Brain (organoid and tissue), 16 donors: ENCODE measurements at places on chromosomes 11 and 22. TPM values are rescaled to one million over a fixed set of nuclear protein-coding genes. Genes with fewer than 3 reads are reported as not detected.

DNA sequence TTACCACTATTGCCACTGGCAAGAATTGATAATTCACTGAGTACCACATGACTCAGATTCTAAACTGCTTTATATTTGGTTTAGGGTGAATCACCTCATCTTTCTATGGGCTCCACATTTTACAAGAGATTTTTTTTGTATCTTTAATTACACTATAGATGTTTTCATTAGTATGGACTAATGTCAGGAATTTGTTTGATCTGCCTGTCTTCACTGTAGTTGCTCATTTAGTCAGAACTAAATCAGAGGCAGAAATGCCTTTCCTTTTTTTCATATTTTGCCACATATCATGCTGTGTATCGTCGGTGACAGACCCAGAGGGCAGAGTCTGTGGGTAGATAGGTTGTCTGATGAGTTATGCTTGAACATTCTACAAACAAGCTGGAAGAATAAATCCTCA, 524.1 kb downstream of the METTL15 start:
- no peak for DNase-seq

DNA sequence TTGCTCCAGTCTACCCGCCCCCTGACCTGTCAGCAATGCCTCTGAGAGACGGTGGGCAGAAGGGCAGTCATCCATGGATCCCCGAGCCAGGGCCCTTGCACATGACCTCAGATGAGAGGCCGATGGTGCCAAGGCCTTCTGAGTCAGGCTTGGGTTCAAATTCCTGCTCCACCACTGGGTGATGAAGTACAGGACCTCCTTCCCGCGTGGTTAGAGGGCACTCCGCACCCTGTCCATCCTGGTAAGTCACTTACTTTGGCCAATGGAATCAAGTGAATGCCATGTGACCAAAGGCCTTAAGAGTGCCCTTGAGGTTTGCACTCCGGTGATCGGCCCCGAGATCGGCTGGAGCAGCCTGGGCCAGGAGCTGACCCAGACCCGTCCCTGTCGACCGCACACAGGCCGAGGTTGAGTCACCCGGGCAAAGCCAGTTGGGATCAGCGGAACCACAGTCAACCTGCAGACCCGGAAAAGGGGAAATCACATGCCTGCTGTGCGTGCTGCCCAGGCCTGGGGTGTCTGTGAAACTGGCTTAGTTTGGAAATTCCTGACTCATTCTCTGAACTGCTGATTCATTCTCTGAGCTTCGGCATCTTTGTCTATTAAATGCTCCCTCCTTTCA, 48.9 kb downstream of the RTL6 start:
- no peak for DNase-seq

GRCh38 chr11:16365581-16366228, 9.4 kb upstream of the SOX6 start:
- peak; percentile 91 for DNase-seq

DNA sequence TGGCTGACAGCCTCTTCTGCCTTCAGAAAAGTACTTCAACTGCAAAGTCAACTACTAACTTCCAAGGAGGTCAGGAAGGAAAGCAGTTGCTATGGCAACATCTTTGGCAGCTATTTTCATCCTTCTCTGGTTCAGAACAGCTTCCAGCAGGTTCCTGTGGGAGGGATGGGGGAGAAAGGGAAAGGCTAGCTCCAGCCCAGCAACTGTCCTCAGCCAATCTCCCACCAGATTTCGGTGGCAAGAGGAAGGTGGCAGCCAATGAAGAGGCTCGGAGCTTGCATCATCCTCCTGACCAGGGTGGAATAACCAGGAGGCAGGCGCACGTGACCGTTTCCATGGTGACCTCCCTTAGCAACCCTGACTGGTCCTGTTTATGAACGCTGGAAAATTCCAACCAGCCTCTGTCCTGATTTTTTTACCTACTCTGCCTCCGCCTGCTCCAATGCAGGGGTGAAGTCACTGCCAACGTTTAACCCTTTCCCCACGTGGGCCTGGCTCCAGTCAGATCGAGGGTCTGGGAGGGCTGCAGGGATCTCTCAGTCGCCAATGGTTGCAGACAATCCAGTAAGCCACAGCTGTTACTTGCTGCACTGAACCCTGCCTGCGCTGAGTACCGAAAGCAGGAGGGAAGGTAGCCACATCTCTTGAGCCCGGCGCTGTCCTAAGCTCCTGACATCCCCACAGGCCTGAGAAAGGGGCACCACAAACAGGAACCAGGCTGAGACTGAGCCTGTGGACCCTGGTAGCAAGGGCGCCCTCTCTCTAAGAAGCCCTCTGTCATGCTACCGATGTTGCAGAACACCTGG, 11.2 kb upstream of the MALAT1 start:
- DNase-seq = peak; percentile 100

DNA sequence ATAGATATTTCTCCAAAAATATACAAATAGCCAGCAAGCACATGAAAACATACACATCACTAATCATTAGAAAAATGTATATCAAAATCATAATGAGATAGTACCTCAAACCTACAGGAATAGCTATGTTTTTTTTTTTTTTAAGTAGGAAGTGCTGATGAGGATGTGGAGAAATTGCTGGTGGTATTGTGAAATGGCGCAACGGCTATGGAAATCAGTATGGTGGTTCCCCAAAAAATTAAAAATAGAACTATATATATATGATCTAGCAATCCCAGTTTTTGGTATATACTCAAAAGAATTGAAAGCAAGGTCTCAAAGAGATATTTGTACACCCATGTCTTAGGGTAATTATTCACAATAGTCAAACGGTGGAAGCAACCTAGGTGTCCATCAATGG, 46.0 kb upstream of the HIPK3 start:
- DNase-seq = no peak

- no peak for DNase-seq
Measured at GRCh38 chr11:20530942-20531703, 68.3 kb upstream of the SLC6A5 start.

- no peak for DNase-seq
Measured at GRCh38 chr11:41282395-41282794, 177.1 kb downstream of the LRRC4C start.

DNA sequence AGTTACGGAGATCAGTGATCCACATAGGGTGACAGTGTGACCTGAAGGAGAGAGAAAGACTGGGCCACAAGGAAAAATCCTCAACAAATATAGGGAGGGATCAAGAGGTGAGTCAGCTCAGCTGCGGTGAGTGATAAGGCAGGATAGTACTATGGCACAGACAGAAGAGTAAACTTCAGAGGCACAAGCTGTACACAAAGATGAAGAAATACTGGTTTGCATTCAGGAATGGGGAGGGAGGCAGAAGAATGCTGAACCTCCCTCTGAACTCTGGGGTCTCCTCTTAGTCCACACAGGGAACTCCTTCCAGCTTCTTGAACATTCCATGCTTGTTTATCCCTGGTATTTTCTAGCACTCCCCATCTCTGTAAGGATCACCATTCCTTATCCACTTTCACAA, 162.7 kb downstream of the BARX2 start:
- no peak for DNase-seq

DNA sequence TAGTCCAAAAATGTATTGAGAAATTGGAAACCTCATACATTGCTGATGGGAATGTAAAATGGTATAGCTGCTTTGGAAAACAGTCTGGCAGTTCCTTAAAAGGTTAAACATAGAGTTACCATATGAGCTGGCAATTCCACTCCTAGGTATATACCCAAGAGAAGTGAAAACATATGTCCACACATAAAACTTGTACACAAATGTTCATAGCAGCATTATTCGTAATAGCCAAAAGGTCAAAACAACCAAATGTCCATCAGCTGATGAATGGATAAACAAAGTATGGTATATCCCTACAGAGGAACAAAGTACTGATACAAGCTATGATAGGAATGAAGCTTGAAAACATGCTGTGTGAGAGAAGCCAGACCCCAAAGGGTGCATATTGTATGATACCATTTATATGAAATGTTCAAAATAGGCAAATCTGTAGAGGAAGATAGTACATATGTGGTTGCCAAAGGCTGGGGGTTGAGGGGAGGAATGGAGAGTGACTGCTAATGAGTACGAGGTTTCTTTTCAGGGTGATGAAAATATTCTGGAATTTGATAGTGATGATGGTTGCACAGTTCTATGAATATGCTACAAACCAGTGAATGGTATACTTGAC, 85.8 kb downstream of the ZBTB16 start:
- no peak for DNase-seq

DNA sequence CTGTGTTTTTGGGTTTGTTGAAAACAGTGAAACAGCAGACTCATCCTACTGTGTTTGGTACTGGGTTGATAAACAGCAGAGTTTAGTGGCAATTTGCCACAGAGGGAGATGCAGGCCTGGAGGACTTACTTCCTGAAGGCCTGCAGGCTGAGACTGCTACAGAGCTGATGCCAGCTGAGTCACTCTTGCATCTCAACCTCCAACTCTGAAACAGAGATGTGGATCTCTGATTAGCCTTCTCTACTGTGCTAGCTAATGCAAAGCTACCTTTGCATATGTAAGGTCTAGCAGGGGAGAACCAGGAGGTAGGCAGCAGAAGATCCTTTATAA, 14.3 kb downstream of the ATP5MG start:
- DNase-seq = no peak

DNA sequence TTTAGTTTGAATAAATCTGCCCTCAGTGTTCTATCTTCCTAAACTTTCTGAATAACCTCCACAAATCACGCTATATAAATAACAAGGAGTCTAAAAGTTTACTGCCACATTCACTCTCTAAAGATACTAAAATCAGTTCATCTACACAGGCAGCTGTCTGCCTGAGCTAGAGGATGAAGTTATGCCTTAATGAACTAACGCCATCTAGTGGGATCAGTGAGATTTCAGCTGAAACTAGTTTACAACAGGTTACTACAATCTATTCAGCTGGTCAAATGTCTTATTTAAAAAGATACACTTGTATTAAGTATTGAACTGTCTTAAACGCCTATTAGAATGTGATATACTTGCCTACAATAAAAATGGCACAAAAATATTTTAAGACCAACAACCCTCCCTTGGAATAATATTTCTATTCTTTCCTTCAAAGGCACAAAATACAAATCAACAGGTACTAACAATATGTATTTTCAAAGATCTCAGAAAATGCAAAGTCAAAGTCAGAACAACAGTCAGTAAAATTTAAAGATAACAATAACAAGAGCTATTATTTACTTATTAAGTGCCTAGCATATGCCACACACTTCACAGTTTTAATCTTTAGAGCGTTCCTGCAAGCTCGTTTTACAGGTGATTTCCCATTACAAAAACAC, 84.1 kb downstream of the LARGE2 start:
- DNase-seq = peak; percentile 88

- DNase-seq = no peak
Measured at GRCh38 chr11:114166362-114166761, 106.9 kb downstream of the ZBTB16 start.

- no peak for DNase-seq
Measured at GRCh38 chr22:50678651-50679521, 6.3 kb downstream of the SHANK3 start.

DNA sequence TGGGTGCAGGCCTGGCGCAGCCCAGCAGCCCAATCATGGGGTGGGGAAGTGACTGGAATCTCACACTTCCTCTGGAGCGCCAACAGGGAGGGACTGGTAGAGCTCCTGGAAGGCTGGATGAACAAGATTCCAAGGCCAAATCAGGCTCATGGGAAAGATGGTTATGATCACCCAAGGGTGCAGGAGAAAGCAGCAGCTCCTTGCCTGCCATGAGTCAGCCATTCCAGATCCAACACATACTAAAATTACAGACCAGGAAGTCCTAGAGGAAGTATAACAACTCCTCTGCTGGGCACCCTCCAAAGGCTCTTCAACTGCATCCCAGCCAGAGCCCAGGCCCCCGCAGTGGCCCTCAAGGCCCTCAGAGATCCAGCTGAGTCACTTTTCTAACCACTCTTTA, 427.3 kb downstream of the TENM4 start:
- DNase-seq = no peak

DNA sequence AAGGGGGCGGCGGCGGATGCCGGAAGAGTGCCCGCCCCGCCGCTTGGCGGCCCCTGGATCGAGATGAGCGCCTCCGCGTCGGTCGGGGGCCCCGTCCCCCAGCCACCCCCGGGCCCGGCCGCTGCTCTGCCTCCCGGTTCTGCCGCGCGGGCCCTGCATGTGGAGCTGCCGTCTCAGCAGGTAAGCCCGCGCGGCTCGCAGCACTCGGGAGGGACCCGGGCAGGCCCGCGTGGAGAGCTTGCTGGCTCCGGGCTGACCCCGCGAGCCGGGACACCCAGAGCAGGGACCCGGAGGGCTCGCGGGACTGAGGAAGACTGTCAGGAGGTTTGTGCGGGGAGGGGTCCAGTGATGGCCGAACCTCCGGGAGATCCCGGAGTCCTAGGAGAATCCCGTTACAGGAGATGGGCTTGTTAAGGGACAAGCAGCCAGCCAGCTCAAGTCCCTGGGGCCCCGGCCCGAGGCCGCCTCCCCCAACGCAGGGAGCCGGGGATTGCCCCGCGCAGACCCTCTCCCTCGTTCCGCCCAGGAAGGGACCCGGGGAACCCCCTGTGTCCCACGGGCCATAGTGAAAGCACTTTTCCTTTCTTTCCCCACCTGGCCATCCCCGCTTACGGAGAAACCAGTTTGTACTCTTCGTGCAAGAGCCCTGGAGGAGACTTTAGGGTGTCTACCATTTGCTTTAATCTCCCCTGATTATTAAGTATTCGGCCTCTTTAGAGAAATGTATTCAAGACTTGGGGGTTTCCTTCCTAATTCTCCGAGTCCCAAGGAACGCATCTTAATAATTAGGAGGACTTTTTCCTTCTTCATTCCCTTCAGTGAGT, 547 bp downstream of the UVRAG start:
- peak; percentile 19 for DNase-seq

DNA sequence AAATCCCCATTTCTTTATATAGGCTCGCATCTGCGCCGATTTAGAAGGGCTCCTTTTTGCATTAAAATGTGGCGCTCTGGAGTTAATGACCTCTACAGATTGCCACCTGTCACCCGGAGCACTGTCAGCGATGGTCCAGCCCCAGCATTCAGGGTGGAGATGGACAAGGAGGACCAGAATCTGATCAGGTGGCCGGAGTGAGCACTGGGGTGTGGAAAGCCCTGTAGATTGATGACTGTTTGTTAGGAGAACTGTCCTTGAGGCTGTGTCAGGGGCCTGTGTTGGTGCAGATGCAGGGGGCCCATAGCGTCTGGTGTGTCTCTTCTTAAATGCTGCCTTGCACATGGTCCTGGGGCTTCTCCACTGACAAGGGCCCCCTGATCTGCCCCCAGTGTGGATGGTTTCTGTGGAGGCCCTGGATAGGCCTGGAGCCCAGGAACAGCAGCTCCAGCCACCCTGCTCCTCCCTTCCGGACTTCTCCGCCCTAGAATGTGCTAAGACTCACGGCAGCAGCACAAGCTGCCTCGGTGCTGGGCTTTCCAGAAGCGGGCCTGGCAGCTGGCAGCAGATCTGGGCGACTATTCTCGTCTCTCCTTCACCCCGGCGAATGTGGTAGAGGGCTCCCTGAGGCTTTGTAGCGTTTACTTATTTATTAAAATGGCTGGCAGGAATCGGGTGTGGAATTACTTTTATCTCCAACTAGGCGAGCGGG, 1333.3 kb downstream of the BRD1 start:
- DNase-seq = peak; percentile 38

The FGF19 gene
- polyA plus RNA-seq = not detected

The KRTAP5-8 gene
- polyA plus RNA-seq = not detected

The SCGB1C1 gene
- not detected for polyA plus RNA-seq

The C11orf52 gene
- 9.1 TPM for polyA plus RNA-seq

The LRRC74B gene
- polyA plus RNA-seq = not detected

The BTBD18 gene
- polyA plus RNA-seq = not detected

The NEAT1 gene
- polyA plus RNA-seq = 3.8 TPM

The ZP1 gene
- 1.0 TPM for polyA plus RNA-seq
